ENCODE measurements at places on chromosomes 3 and 15.

DNA sequence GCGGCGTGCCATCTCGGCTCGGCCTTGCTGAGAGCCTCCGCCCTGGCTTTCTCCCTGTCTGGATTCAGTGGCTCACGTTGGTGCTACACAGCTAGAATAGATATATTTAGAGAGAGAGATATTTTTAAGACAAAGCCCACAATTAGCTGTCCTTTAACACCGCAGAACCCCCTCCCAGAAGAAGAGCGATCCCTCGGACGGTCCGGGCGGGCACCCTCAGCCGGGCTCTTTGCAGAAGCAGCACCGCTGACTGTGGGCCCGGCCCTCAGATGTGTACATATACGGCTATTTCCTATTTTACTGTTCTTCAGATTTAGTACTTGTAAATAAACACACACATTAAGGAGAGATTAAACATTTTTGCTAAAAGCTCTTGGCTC lies 54.1 kb downstream of the PLXNA1 start:
- DNase-seq = no peak

DNA sequence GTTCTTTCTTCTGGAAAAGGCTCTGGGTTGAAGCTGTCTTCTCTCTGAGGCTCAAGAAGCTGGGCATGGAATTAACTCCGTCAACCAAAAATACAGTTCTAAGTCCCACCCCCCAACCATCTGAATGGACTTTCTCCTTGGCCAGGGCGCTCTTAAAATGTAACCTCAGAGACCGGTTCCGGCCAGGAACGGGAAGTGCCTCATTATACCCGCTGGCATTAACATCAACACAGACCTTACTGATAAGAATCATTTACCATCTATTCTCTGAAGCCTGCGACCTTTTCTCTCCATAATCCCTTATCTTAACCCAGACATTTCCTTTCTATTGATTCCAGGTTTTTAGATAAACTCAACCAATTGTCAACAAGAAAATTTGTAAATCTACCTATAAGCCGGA lies 64.7 kb downstream of the ATP1B3 start:
- DNase-seq = no peak

DNA sequence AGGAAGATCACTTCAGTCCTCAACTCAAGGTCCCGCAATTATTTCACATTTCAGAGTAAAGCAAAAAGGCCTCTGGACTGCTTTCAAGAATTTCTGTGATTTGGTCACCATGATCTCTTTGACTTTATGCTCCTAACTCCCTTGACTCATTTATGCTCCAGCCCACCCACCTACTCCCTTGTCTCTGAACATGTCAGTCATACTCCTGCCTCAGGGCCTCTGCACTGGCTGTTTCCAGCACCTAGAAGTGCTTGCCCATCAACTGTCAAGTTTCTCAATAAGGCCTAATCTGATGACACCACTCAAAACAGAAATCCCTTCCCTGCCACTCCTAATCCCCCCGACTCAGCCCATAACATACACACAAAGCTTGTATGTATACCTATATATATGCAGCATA lies 36.1 kb upstream of the CSPG5 start:
- DNase-seq = no peak

- DNase-seq = no peak
Observed at GRCh38 chr3:13113346-13114330, 40.4 kb upstream of the IQSEC1 start.

- DNase-seq = no peak
Observed at GRCh38 chr3:87002346-87002745, 11.4 kb upstream of the VGLL3 start.

DNA sequence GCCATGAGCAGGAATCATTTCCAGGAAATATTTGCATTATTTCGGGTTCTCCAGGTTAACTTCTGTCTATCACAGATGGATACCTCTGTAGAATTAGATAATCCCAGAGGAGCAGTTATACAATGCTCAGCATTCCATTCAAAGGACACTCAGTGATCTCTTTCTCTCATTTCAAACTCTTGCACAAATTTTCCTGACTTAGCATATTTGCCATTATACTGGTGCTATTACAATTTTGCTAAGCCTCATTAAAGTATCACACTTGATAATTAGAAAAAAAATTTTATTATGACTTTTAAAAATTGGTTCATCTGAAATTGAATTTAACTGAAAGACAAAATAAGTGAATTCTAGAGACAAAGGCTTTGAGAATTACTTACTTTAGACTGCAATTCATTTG lies 469.0 kb downstream of the EPHA3 start:
- no peak for DNase-seq

- no peak for DNase-seq
Observed at GRCh38 chr15:53837263-53837662, 77.8 kb upstream of the WDR72 start.

GRCh38 chr3:189964623-189965332 lies 155.9 kb downstream of the P3H2 start:
- no peak for DNase-seq

- DNase-seq = no peak
Observed at GRCh38 chr3:53211706-53212702, 43.8 kb downstream of the TKT start.

GRCh38 chr3:77189684-77190083 lies 149.8 kb downstream of the ROBO2 start:
- no peak for DNase-seq

DNA sequence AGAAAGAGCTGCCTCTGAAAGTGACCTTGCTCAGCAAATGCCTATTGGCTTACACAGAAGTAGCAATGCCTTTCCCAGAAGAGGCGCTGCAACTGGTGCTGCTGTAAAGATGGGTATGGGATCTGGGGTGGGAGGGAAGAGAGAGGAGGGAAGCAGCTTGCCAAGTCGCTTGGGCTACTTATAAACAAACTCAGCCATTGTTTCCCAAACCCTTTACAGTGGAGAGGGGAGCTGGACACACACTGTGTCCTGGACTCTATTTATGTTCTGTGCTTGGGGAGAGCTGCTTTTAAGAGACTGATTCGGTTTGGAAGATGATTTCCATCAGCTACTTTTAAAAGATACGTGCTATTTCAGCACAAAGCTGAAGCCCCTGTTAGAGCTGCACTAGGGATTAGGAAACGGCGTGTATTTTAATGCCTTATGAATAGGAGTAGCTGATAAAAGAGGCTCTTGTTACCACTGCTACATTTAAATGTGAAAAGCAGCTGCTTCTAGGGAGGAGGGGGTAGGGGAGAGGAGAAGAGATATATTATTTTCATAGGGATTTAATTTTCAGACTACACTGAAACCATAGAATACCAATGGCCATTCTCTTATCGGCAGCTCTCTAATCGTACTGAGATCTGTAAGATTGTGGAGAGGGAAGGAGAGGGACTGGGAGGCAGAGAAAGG lies 440.6 kb downstream of the MCTP2 start:
- no peak for DNase-seq

DNA sequence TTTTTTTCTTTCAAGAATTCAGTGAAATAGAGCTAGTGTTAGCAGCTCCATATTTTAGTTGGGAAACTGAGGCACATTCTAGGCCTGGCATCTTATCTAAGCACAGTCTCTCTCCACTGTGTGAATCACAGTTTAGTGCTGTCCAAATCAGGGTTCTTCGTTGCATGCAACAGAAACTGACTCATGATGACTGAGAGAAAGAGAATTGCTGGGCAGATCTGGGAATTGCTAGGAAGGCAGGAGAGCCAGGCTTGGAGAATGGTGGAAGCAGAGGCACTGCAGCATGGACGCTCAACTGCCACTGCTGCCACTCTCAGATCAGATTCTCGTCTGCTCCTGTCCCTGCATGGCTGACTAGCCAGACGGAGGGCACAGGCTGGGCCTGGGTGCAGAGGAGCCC lies 40.7 kb upstream of the CHST2 start:
- peak; percentile 70 for DNase-seq

- no peak for DNase-seq
Observed at GRCh38 chr3:114933407-114933806, 213.7 kb downstream of the ZBTB20 start.

DNA sequence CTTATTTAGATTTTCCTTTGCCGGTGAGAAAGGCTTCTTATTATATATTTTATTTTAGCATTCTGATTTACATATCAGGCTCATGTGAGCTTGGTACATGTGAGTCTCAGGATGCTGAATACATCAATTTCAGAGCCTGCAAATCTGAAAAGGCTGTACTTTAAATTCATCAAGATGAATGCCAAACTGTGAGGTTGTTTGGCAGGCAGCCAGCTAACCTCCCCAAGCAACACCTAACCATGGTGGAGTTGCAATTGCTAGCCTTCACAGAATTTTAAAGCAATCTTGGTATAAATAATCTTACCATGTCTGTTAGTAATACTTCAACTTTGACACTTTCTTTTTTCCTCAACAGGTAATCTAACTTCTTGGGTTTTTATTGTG lies 252.5 kb downstream of the CDIN1 start:
- no peak for DNase-seq

GRCh38 chr15:67300266-67301025 lies 45.9 kb downstream of the IQCH start:
- no peak for DNase-seq

DNA sequence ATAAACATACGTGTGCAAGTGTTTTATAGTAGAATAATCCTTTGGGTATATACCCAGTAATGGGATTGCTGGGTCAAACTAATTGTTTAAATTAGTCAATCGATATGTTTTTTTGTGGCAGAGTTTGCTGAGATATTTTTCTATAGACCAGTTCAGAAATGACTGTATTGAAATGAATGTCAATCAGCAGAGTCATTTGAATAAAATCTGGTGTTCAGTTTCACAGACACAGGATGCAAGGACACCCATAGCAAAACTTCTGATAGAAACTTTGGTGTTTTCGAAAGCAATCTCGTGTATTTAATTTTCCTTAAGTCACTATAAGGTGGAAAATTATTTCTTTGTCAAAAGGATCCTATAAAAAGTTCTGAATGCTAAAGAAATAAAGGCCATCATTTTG lies 434.4 kb downstream of the RAP2B start:
- no peak for DNase-seq
